ENCODE measurements at places on chromosomes 12 and 14. TPM values are rescaled to one million over a fixed set of nuclear protein-coding genes. Genes with fewer than 3 reads are reported as not detected.

DNA sequence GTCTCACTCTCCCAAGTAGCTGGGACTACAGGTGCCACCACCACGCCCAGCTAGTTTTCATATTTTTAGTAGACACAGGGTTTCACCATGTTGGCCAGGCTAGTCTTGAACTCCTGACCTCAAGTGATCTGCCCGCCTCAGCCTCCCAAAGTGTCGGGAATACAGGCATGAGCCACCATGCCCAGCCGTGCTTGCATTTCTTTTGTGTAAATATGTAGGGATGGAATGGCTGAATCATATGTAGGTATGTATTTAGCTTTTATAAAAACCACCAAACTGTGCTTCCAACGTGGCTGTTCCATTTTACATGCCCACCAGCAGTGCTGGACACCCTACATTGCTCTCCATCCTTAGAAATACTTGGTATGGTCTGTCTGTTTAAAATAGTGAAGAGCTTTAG lies 32.8 kb upstream of the CLMN start:
- no peak for DNase-seq

DNA sequence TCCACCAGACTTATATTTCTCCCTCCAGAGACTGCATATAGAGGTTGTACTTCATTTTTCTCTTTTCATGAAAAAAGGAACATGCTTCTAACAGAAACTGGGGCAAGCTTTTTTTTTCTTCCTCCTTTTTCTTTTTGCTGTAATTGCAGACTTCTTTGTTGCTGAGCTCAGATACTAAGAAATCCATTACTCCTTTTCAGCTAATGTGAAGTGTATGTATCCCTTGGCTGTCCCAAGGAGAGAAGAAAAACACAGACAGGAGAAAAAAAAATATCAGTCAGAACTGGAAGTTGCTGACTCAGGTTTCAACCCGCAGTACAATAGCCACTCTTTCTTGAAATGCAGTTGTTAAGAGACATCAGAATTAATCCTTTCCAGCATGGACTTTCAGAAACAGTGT lies 1248.4 kb downstream of the LRFN5 start:
- DNase-seq = no peak

DNA sequence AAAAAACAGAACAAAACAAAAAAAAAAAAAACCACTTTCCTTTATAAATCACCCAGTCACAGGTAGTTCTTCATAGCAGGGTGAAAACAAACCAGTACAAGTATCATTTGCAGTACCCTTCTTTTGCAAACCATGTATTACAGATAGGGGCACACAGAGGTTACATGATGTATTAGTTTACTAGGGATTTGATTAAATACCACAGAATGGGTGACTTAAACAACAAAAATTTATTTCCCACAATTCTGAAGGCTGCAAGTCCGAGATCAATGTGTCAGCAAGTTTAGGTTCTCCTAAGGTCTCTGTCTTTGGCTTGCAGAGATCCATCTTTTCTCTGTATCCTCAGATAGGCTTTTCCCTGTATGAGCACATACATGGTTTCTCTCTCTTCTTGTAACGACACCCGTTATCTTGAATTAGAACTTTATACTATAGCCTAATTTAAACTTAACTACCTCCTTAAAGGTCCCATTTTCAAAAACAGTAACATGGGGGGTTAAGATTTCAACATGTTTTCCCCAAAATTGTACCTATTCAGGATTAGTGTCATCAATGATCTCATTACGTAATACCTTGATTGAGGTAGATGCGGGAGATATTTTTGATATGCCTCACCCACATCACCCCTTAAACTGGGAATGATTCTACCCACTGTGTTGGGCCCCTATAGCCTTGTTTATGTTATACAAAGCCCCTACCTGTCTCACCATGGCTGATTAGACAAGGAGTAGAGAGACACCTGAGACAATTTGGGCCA lies 3.5 kb upstream of the CEP128 start:
- DNase-seq = no peak

DNA sequence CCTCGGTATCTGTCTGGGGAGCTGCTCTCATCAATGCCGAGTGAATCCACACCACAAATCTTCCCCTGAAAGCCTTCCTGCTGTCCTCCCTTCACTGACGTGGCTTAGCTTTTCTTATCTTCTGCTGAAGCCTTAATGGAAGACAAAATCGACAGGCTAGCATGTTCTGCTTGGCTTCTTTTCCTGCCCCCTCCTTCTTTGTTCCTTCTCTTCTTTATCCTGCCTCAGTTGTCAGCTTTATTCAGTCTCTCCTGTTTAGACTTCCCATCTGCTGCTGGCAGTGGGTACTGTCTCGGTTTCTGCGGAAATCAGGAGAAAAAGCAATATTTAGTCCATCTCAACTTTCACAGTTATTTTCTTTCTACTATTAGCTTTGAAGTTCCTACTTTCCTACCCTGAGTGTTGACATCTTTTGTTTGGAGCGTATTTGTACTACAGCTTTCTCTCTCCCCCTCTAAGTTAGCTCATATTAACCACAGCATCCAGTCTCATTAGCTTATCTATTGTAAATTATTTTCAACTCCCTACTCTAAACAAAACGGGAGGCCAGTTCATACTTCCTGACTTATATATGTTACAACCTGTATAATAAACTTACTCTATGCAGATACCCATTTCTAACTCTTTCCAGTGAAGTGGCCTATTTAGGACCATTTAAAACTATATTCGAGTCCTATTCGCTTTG lies 226.0 kb downstream of the DACT1 start:
- no peak for DNase-seq

Gene ERBB3
- 128 TPM for total RNA-seq

Gene SCNN1A
- 21.7 TPM for total RNA-seq

Gene ZNF891
- total RNA-seq = 2.2 TPM

Data from hepatocyte (in vitro differentiated cells).